HCEC 1CT (cell line): ENCODE measurements at places on chromosomes 5 and 9.
A peak's percentile ranks its signal among the peaks of the same experiment; 100 is the strongest.

DNA sequence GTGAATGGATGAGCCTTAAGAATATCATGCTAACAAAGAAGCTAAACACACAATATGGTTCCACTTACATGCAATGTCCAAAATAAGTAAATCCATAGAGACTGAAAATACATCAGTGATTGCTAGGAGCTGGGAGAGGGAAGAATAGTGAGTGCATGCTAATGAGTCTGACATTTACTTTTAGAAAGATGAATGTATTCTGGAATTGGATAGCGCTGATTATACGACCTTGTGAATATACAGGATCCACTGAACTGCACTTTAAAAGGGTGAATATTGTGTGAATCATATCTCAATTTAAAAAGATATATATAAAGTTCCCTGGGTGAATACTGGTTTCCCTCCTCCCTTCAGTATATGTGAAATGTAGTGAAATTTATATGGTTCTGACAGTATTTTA, 46.2 kb downstream of the LOX start:
- DNase-seq, result no peak

- DNase-seq, result no peak
Measured at GRCh38 chr9:131098391-131099101, 2.2 kb downstream of the AIF1L start.

DNA sequence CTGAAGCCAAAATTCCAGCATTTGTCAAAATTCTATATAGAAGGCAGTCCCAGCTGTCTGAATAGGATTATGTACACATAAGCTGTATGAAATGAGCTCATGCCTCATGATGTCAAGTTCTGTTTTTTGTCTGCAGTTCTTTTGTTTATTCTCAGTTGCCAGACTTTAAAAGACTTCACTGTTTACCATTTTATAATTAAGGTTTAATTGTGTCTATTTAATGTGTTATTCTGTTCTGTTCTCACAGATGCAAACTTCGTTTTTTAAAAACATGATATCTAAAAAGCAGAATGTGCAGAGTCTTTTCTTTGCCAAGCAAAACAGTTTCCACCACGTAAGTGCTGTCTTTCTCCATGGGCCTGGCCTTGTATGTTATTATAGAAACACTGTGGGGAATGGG, 31.1 kb downstream of the ERAP1 start:
- no peak for DNase-seq

- no peak for DNase-seq
Measured at GRCh38 chr9:134028575-134029247, 3.4 kb downstream of the BRD3OS start.

- no peak for DNase-seq
Measured at GRCh38 chr5:78280261-78280660, 14.2 kb downstream of the AP3B1 start.

DNA sequence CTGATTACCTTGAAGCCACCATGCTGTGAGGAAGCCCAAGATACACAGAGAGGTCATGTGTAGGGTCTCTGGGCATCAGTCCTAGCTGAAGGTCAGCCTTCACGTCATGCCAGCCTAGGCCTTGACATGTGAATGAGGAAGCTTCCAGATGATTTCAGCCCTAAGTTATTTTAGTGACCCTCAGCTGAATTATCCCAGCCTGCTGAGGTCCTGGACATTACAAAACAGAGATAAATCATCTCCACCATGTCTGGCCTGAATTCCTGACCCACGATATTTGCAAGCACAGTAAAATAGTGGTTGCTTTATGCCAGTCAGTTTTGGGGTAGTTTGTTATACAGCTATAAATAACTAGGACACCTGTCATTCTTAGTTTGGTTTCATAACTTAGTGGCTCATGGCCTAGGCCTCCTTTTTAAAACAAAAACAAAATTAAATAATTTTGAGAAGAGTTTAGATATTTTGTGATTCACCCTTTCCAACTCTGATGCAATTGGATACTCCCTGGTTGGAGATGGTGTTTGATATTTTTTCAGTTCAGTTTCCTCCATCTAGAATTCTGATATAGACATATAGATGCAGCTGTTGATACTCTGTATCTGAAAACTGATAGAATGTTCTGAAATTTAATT, 571.3 kb upstream of the CLINT1 start:
- DNase-seq, result no peak

- DNase-seq, result no peak
Measured at GRCh38 chr9:118928722-118929121, 440.5 kb downstream of the BRINP1 start.

- no peak for DNase-seq
Measured at GRCh38 chr9:35520364-35520710, 30.4 kb downstream of the RUSC2 start.

- peak; percentile 46 for DNase-seq
Measured at GRCh38 chr5:90473396-90474234, 956 bp downstream of the MBLAC2 start.

DNA sequence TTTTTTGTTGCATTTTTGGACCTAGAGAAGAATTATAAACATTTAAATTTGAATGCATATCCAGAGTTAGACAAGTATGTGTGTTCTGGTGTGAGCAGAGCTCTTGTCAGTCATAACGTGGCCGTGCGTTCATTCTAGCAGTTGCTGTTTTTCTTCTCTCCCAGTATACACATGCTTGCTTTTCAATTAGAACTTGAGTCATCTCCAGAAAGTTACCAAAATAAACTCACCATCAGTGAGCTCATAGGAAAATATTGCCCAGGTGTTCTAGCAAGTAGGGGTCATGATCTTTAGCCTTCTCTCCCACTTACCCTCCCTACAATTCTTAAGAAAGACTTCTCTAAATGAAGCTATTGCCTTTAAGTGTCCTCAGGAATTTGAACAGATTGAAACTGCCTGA, 247.5 kb upstream of the TUT7 start:
- DNase-seq, result no peak

DNA sequence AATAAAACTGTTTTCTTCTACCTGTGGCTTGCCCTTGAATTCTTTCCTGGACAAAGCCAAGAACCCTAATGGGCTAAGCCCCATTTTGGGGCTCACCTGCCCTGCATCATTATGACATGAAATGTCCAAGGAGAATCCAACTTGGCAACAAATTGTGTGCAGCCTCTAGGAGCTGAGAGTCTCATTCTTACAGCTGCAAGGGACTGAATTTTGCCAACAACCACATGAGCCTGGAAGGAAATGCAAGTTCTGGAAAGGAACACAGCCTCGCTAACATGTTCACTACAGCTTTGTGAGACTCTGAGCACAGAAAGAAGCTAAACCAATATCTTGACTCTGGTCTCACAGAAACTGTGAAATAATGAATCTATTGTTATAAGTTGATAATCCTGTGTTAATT, 94.8 kb upstream of the CDH12 start:
- DNase-seq, result no peak

GRCh38 chr5:14824499-14824898, 47.1 kb downstream of the ANKH start:
- no peak for DNase-seq

GRCh38 chr5:45179686-45180085, 370.9 kb downstream of the MRPS30 start:
- no peak for DNase-seq

DNA sequence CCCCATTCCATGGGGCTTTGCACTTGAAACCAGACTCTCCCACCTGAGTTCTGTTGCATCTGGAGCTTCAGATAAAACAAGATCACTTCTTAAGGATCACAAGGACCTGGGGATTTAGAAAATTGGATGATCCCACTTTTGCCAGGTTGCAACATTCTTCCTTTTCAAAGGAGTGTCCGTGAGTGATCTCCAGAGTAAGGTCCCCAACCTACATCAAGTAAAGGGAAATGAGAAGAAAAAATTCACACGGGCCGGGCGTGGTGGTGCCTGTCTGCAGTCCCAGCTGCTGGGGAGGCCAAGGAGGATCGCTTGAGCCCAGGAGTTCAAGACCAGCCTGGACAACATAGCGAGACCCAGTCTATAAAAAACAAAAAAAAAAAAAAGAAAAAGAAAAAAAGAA, 41.2 kb upstream of the COL5A1 start:
- no peak for DNase-seq

DNA sequence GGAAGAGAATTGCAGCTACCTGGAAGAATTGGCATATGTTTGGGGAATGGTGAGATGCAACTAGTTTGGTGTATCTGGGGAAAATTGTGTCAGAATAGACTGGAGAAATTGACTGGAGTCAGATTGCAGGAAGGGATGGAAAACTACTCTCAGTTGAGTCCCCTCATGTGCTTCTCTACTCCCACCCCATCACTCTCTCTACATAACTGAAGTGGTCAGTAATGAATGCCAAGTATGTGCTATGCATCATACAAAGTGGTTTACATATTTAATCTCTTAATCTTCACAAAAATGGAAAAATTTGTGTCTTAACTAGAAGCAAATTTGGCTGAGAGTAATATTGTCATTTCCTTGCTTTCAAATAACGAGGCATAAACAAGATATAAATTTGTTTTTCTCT, 146.4 kb upstream of the TNC start:
- peak; percentile 86 for DNase-seq

GRCh38 chr5:59487068-59487686, 406.3 kb downstream of the PDE4D start:
- DNase-seq, result no peak

DNA sequence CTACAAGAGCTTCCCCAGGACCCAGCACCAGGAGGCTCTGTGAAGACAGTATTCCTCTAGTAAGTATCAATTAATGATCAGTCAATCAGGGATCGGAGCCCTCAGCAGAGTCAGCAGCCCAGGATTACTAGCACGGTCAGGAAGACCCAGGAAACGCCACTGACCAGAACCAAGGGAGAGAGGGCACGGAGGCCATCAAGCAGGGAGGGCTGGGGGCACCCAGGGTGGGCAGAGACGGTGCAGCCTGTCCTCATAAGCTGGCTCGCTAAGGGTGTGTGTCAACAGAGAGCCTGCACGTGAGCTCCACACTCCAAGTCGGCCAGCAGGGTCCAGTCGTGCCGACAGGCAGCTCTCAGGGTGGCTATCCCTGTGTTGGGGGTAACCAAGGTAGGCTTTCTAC, 29.0 kb downstream of the VAV2 start:
- DNase-seq, result no peak

DNA sequence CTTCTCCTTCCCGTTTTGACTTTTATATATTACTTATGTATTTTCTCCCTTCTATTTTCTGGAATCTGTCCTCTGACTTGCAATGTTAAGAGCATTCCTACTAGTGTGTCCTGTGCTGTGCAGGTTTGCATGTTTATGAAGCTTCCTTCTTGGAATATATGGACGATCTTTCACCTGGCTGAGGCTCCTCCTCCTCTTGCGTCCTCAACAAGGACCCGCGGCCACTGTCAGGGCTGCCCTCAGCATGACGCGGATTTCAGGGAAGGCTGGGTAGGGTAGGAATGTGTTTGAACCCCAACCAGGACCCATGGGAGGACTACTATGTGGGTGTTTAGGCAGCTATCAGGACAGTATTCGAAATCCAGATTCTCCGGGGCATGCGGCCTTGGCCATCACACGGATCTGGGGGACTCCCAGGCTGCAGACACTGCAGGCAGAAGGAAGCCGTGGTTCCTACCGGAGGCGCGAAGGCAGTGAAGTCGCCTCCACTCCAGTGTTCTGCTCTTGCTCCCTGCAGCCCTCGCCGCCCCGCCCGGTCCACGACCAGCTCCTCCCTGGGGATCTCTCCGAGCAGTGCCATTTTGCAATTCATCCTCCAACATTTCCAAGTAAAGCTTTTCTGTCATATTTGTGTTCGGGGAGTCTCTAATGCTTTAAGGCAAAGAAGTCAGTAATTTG, 37.0 kb upstream of the OSMR start:
- no peak for DNase-seq

GRCh38 chr9:129702589-129703520, 37.4 kb downstream of the PRRX2 start:
- peak; percentile 17 for DNase-seq

- DNase-seq, result no peak
Measured at GRCh38 chr5:179230061-179230461, 115.2 kb downstream of the ADAMTS2 start.

DNA sequence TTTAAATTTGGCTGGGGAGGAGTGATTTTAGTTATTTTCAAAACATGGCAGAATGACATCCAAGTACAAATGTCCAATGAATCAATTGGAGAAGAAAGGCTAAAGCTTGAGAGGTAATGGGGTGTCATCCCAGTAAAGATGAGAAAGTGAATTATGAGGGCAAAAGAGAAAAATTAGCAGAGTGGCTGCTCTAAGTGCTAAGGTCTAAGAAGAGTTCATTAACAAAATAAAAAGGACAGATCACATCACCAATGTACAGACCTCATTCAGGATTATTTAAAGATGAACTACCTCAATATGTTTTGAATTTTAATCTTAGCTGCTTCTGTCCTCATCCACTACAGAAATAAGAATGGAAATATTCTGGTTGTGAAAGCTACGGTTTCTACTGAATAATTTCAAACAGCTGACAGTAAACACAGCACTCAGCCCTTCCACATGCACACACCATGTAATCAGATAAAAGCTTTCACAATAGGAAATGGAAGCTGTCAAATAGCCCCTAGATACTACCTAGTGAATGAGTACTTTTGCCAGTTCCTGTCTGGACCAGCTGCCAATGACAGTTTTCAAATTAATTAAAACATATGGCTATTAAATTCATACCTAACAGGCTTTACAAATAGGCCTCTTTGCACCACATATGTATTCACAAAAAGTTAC, 171.5 kb downstream of the SSBP2 start:
- peak; percentile 35 for DNase-seq

- DNase-seq, result no peak
Measured at GRCh38 chr5:119878712-119879111, 249.4 kb downstream of the FAM170A start.

GRCh38 chr5:158565017-158565789, 534.5 kb downstream of the EBF1 start:
- DNase-seq, result no peak
